CD4-positive, CD25-positive, alpha-beta regulatory T cell (primary cell): ENCODE measurements at places on chromosomes 11 and 22. TPM values are rescaled to one million over a fixed set of nuclear protein-coding genes. Genes with fewer than 3 reads are reported as not detected.

- H3K4me3 ChIP-seq: no peak overlapping the region
- no peak overlapping the region for H3K27ac ChIP-seq
- DNase-seq: no peak
- no peaks in the 10 kb centered on the region for H3K27me3 ChIP-seq
Measured at GRCh38 chr11:106344394-106344793, 266.9 kb downstream of the AASDHPPT start.

DNA sequence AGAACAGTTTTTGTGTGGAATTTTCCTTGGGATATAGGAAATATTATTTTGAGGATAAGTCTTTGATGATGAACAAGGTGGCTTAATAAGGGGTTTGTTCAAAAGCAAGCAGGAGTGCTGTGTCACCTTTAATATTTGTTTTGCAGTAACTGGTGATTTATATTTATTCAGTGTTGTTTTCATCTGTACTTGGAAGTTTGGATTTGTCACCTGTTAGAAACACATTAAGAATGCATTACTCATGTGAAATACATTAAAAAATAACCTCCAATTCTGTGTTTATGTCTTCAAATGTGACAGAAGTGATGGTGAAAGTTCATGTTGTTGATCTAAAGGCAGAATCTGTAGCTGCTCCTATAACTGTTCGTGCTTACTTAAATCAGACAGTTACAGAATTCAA is 70.5 kb downstream of the DKK3 start:
- no peak overlapping the region for H3K27ac ChIP-seq
- no peaks in the 10 kb centered on the region for H3K4me1 ChIP-seq
- no peaks in the 10 kb centered on the region for H3K27me3 ChIP-seq

GRCh38 chr11:38788561-38788960 is 2190.5 kb upstream of the RAG2 start:
- no peaks in the 10 kb centered on the region for H3K27me3 ChIP-seq
- H3K4me1 ChIP-seq: no peaks in the 10 kb centered on the region
- DNase-seq: no peak
- no peak overlapping the region for H3K27ac ChIP-seq
- no peak overlapping the region for H3K4me3 ChIP-seq

DNA sequence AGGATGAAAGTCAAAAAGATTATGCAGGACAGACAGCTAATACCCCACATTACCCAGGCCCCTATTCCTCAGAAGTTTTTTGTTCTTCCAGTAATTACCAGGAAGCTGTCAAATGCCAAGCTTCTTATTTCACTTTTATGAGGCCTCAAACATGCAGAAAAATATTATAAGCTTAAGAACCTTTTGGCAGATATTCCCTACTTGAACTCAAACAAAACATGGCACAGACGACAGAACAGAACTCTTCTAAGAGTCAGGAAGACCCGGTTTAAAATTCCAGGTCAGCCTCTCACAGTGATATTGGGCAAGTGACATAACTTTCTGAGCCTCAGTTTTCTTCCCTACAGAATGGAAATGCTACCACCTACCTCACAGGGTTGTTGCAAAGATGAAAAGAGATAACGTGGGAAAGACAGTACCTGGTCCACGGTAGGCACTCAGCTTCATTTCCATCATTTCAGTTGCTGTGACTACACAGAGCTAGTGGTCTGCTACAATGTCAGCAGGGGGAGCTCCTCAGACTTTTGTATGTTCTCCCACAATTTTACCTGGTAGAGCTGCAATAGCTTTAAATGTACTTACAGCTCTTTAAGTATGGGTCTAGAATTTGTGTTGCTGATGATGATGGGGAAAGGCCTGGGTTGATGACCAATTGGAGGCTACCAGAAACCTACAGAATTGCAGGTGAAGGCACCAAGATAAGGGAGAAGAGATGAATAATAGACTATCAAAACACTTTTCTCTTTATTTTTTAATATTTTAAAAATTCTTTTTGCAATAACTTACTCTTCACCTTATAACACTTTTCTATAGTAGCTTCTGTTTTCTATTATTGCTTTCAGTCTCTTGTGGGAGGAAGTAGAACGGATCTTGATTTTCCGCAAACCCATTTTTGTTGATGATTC is 98.3 kb upstream of the CHRM4 start:
- peaks cover 43% of the 10 kb centered on the region for H3K36me3 ChIP-seq
- H3K27ac ChIP-seq: no peak overlapping the region
- no peak overlapping the region for H3K4me3 ChIP-seq
- H3K4me1 ChIP-seq: no peaks in the 10 kb centered on the region
- no peaks in the 10 kb centered on the region for H3K27me3 ChIP-seq

- H3K4me1 ChIP-seq: no peaks in the 10 kb centered on the region
- H3K4me3 ChIP-seq: no peak overlapping the region
- no peaks in the 10 kb centered on the region for H3K27me3 ChIP-seq
- no peaks in the 10 kb centered on the region for H3K36me3 ChIP-seq
- H3K27ac ChIP-seq: no peak overlapping the region
Measured at GRCh38 chr22:49431551-49431950, 396.1 kb downstream of the BRD1 start.

DNA sequence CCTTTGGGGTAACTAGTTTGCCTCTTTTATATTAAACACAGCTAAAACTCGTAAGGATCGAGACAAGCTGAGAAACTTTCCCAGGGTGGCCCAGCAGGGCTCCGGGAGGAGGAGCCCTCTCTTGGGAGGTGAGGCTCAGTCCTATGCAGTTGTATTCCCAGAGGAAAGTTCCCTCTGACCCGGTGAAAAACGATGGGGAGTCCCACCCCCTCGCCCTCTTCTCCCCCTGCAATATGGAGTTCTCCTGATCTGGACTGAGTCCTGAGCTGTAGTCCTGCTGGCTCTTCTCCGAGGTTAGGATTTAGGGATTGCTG is 1.3 kb downstream of the NTM start:
- H3K27me3 ChIP-seq: no peaks in the 10 kb centered on the region
- H3K4me3 ChIP-seq: no peak overlapping the region
- no peaks in the 10 kb centered on the region for H3K4me1 ChIP-seq

GRCh38 chr22:31921106-31921505 is 23.2 kb upstream of the YWHAH start:
- DNase-seq: no peak
- H3K27ac ChIP-seq: no peak overlapping the region
- no peaks in the 10 kb centered on the region for H3K27me3 ChIP-seq

DNA sequence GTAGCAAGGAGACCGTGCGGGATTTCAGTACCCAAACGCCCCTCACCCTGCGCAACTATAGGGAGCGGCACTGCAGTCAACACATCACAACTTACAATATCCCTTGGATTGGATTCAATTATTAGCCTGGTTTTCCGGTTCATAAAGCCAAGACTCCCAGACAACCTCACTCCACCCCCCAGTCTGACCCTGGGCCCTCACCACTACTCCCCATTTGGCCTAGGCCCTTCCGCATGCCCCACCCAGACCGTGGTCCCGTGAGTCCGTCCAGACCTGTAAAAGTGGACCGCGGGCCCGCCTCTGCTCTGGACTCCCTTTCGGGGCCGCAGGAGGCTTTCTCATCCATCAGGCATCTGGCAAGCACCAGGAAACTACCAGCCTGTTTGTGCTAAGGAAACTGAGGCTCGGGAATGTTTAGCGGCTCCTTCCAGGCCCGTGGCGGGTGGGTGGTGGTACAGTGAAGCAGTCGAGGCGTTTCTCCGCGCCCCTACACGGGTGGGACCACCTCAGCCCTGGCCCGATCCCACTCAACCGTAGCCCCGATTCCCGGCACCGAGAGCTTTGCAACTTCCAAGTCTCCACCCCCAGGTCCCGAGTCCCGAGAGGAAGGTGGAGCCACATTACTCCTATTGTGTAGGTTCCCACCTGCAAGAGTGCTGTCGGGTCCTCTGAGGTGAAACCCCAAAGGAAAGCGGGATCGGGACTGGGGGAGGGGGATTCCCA is 679 bp upstream of the DPP3 start:
- H3K27me3 ChIP-seq: no peaks in the 10 kb centered on the region
- peaks cover 23% of the 10 kb centered on the region for H3K4me1 ChIP-seq
- H3K27ac ChIP-seq: peak overlapping the region; percentile 76

- no peak for DNase-seq
- no peaks in the 10 kb centered on the region for H3K36me3 ChIP-seq
- no peak overlapping the region for H3K4me3 ChIP-seq
Measured at GRCh38 chr22:25177226-25177625, 22.4 kb upstream of the CRYBB3 start.

GRCh38 chr11:8652140-8652539 is 30.3 kb downstream of the TRIM66 start:
- H3K27ac ChIP-seq: no peak overlapping the region
- no peak for DNase-seq
- no peak overlapping the region for H3K4me3 ChIP-seq
- peaks cover 39% of the 10 kb centered on the region for H3K36me3 ChIP-seq
- H3K27me3 ChIP-seq: no peaks in the 10 kb centered on the region

- peaks cover 38% of the 10 kb centered on the region for H3K36me3 ChIP-seq
- peaks cover 67% of the 10 kb centered on the region for H3K4me1 ChIP-seq
- no peaks in the 10 kb centered on the region for H3K27me3 ChIP-seq
- H3K27ac ChIP-seq: no peak overlapping the region
- DNase-seq: no peak
Measured at GRCh38 chr11:205221-206001, 1.8 kb downstream of the BET1L start.

DNA sequence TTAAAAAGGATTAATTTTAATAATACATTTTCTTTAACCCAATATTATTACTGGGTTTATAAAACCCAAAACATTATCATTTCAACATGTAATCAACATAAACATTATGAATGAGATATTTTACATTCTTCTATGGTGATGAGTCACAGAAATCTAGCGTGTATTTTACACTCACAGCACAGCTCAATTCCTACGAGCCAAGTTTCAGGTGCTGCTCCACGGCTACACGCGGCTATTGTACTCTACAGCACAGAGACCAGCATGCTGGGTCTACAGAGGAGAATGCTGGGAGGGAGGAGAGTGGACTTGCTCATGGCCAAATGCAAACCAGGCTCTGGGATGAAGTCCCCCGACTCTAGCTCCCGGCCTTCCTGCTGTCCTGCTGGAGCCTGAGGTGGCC is 72.0 kb upstream of the LMO1 start:
- no peaks in the 10 kb centered on the region for H3K36me3 ChIP-seq
- no peak overlapping the region for H3K27ac ChIP-seq

GRCh38 chr11:78586452-78587046 is 11.9 kb upstream of the NARS2 start:
- H3K36me3 ChIP-seq: no peaks in the 10 kb centered on the region
- H3K4me1 ChIP-seq: no peaks in the 10 kb centered on the region
- peak; percentile 15 for DNase-seq
- peaks cover 20% of the 10 kb centered on the region for H3K27me3 ChIP-seq
- no peak overlapping the region for H3K4me3 ChIP-seq

DNA sequence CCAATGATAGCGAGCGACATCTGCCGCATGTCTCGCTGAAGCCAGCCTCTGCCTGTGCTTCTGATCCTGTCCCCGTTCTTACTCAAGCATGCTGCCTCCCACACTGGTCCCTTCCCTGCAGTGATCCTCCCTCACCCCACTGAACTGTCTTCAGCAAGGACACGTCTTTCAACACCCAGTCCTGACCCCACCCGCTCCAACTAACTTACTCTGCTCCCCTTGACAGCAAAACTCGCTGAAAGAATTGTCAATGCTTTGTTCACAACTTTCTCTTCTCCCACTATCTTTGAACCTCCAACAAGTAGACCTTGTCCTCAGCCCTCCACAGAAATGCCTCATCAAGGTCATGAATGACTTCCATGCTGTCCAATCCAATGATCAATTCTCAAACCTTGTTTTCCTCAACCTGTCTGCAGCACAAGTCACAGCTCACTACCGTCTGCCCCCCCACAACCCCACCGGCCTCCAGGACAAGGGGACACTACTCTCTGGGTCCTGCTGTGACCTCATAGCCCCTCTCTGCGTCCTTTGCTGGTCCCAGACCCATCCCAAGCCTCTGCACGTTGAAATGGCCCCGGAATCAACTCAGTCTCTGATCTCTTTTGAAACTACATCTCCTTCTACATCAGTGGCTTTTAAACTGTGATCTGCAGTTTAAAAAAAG is 108.0 kb downstream of the MICAL3 start:
- H3K27ac ChIP-seq: no peak overlapping the region
- peaks cover 9% of the 10 kb centered on the region for H3K4me1 ChIP-seq
- H3K36me3 ChIP-seq: no peaks in the 10 kb centered on the region
- no peak for DNase-seq
- H3K4me3 ChIP-seq: no peak overlapping the region

DNA sequence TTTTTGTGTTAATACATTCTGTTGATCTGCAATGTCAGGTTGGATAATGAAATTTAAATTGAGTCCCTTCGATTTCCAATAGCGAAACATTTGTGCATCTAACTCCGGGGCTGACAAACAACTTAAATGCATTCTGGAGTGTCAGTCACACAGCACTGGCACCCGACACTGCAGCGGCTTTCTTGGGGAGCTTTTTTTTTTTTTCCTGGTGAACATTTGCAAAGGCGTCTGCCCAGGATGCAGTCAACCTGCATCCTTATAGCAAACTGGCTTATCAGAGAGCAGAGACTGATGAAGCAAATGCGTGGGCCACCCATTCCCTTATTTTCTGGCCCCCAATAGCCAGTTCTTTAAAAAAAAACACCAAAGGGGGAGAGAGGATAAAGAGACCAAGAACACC is 1167.7 kb downstream of the LRRC4C start:
- no peaks in the 10 kb centered on the region for H3K4me1 ChIP-seq
- H3K27ac ChIP-seq: no peak overlapping the region
- no peaks in the 10 kb centered on the region for H3K27me3 ChIP-seq
- H3K36me3 ChIP-seq: no peaks in the 10 kb centered on the region
- H3K4me3 ChIP-seq: no peak overlapping the region
- DNase-seq: no peak

GRCh38 chr11:1750840-1751530 is 590 bp upstream of the IFITM10 start:
- peaks cover 26% of the 10 kb centered on the region for H3K4me1 ChIP-seq
- H3K36me3 ChIP-seq: peaks cover 10% of the 10 kb centered on the region
- no peak overlapping the region for H3K27ac ChIP-seq
- no peak overlapping the region for H3K4me3 ChIP-seq
- no peaks in the 10 kb centered on the region for H3K27me3 ChIP-seq

DNA sequence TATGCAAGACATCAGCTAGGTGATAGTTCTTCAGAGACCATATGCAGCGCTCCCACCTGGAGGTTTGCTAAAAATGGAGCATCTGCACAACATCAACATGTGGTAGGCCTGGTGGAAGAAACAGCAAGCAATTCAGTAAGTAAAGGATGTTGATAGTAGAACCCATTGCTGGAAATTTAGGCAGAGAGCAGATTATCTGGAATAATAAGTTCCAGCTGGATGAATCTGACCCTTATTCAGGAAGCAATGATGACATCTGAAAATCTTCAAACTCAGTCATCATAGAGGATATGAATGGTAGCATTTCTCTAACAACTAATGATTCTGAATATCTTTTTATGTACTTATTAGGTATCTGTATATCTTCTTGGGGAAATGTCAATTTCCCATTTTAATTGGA is 225.2 kb upstream of the ANO3 start:
- H3K27me3 ChIP-seq: no peaks in the 10 kb centered on the region
- no peak overlapping the region for H3K27ac ChIP-seq
- DNase-seq: no peak
- no peak overlapping the region for H3K4me3 ChIP-seq

Gene C11orf86
- not detected for total RNA-seq

Gene VPS26B
- 65.1 TPM for total RNA-seq

Gene SCN3B
- total RNA-seq: not detected

Gene PKNOX2
- not detected for total RNA-seq

Gene RAB3IL1
- total RNA-seq: not detected

Gene LMO1
- not detected for total RNA-seq

Gene DENND6B
- 2.1 TPM for total RNA-seq

Gene HTR3A
- not detected for total RNA-seq

Gene GAL
- not detected for total RNA-seq

Gene RBMXL2
- not detected for total RNA-seq

Gene SLC17A6
- total RNA-seq: not detected

Gene MIEF1
- total RNA-seq: 16.0 TPM

Gene ABTB2
- total RNA-seq: 0.89 TPM
